ENCODE measurements at places on chromosomes 7 and 10. TPM values are rescaled to one million over a fixed set of nuclear protein-coding genes. Genes with fewer than 3 reads are reported as not detected.

DNA sequence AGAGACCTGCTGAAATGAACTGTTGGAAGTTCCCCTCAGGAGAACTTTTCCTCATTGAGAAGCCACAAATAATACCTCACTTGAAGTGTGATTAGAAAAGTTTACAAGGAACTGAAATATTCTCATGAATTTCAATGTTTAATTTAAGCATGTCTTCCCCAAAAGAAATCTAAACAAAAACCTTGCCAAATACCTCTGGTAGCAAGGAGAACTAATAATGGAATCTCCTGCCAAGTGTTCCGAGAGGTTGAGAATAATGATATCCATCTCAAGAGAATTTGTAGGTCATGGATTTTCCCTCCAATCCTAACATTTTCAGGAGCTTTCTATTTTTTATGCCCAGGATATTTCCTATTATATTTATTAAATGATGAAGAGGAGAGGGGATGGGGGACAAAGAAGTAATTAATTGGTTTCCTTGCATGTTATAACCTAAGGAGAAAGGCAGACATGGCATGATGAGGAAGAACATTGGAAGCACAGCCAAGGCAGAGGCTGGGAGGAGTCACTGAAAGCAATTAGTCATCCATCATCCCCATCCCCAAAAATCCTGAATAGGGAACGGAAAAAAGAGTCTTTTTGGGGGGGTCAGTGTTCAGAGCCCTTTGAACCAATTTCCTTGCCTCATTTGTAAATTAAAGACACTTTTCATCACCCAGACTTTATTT is 93.6 kb upstream of the IL6 start:
- DNase-seq = no peak

- no peak for DNase-seq
Measured at GRCh38 chr7:134461916-134462315, 3.0 kb upstream of the AKR1B1 start.

DNA sequence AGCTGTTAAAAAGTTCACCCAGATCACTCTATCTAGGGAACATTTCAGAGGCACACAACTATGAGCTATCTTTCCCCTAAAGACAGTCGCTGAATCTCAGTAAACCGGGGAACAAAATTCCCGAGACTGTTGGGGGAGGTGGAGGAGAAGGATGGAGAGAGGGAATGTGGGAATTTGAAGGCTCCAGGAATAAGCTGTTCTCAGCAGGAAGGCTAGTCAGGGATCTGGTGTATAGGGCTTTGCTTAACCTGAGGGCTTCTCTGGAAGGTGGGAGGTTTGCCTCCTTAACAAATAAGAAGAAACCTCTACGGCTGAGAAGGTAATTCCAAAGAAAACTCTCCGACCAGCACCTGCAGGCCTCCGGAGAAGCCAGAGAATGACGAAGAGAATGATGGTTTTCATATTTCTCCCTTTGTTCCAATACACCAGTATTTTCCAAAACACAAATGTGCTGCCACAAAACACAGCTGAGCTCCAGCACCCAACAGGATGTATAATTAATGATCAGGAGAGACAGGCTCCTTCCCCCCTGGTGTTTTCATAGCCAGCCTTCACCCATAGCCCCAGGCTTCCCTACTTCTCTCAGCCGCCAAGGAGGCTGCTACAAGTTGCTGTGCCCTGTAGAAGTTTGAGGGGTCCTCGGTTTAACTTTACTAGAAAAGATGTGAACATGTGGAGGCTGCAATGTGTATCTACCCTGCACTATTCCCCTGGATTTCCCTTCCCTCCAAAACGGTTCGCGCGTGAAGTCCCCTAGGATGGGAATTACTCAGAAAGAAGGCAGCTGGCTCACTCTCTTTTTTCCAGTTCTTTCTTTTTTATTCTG is 2.0 kb downstream of the KCNMA1 start:
- DNase-seq = no peak

- no peak for DNase-seq
Measured at GRCh38 chr10:55742487-55742886, 618.6 kb downstream of the ZWINT start.

The EPDR1 gene
- 46.3 TPM for total RNA-seq

GRCh38 chr10:43075612-43076003 is 1.3 kb upstream of the RET start:
- DNase-seq = no peak

The SFTPA1 gene
- total RNA-seq = not detected

DNA sequence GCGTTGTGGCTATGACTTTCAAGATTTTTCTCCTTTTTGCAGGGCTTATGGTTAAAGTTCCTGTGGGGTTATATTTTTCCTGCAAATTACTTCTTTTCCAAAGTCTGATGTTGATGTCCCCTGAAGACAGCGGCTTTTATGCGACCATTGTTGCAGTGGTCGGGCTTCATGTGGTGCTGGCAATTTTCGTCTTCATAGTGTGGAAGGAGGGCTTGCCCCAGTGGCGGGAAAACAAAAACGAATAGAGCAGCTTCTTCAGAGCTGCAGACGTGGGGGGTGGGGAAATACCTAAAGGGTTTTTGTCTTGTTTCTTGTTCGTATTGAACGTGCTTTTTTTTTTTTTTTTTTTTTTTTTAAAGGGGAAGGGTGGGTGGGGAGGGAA is 53.8 kb downstream of the MCMBP start:
- DNase-seq = no peak

DNA sequence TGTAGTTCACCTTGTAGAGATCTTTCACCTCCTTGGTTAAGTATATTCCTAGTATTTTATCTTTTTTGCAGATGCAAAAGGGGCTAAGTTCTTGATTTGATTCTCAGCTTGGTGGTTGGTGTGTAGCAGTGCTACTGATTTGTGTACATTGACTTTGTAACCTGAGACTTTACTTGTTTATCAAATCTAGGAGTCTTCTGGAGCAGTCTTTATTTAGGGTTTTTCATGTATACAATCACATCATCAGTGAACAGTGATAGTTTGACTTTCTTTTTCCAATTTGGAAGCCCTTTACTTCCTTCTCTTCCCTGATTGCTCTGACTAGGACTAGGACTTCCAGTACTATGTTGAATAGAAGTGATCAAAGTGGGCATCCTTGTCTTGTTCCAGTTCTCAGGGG is 33.8 kb downstream of the GPR22 start:
- DNase-seq = no peak

The MGMT gene
- total RNA-seq = 15.8 TPM

DNA sequence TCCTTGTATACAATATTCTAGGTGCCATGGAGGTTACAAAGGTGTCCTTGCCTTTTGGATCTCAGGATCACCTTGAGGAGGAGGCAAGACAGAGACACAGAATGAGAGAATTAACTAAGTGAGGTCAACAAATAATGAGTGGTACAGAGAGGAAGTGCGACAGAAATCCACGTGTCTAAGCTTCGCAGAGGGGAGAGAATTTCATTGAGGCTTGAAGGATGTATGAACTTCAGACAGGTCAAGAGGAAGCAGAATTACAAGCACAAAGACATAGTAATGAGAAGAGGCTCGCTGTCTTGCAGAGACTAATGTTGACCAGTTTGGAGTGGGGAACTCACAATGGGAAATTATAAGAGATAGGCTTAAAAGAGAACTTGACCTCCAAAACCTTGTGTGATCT is 308.7 kb downstream of the FRMD4A start:
- DNase-seq = no peak

GRCh38 chr7:139798221-139798620 is 20.4 kb upstream of the HIPK2 start:
- no peak for DNase-seq

The DOCK4 gene
- total RNA-seq = 40.9 TPM

GRCh38 chr7:148147438-148147837 is 443.1 kb upstream of the C7orf33 start:
- no peak for DNase-seq

DNA sequence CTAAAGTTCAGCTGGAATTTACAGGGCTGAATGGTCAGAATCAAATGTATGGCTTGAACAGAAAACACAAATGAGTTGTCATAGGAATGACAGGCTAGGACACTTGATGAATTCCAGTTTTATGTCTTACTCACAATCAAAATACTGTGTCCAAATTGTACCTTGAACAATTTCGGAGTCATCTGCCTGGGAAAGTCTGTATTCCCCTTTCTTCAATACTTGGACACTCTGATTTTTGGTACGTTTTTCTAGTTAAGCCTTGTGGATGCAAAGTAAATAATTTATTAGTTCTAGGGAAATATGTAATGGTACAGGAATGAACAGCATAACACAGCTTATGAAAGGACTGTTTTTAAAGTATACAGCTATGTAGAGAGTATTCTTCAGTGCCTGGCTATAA is 100.4 kb downstream of the ITGB8 start:
- DNase-seq = no peak

DNA sequence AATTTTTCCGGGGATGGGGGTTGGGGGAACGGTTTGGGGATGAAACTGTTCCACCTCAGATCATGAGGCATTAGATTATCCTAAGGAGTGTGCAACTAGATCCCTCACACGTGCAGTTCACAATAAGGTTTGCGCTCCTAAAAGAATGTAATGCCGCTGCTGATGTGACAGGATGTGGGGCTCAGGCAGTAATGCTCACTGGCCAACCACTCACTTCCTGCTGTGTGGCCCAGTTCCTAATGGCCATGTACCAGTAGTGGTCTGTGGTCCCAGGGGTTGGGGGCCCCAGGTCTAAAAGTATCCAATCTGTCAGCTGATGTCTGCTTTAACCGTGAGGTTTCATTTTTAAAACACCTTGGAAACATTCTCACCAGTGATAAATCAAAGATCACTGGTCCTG is 2.2 kb downstream of the STN1 start:
- no peak for DNase-seq

The UTF1 gene
- total RNA-seq = not detected

The LIPF gene
- total RNA-seq = not detected

- DNase-seq = no peak
Measured at GRCh38 chr10:129960481-129961156, 3.5 kb downstream of the EBF3 start.

GRCh38 chr10:76479103-76479790 is 1047.8 kb downstream of the LRMDA start:
- DNase-seq = no peak

GRCh38 chr10:133420579-133420978 is 3.8 kb downstream of the SPRN start:
- no peak for DNase-seq

The TRUB1 gene
- total RNA-seq = 5.2 TPM

GRCh38 chr10:44293842-44294241 is 91.1 kb downstream of the CXCL12 start:
- no peak for DNase-seq

- DNase-seq = no peak
Measured at GRCh38 chr7:119270644-119271043, 1002.3 kb upstream of the KCND2 start.

DNA sequence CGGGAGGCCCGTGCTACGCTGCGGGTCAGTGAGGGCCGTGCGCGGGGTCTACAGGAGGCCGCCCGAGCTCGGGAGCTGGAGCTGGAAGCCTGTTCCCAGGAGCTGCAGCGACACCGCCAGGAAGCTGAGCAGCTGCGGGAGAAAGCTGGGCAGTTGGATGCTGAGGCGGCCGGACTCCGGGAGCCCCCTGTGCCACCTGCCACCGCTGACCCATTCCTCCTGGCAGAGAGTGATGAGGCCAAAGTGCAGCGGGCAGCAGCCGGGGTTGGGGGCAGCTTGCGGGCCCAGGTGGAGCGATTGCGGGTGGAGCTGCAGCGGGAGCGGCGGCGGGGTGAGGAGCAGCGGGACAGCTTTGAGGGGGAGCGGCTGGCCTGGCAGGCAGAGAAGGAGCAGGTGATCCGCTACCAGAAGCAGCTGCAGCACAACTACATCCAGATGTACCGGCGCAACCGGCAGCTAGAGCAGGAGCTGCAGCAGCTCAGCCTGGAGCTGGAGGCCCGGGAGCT is 7.0 kb downstream of the LZTS2 start:
- DNase-seq = no peak

DNA sequence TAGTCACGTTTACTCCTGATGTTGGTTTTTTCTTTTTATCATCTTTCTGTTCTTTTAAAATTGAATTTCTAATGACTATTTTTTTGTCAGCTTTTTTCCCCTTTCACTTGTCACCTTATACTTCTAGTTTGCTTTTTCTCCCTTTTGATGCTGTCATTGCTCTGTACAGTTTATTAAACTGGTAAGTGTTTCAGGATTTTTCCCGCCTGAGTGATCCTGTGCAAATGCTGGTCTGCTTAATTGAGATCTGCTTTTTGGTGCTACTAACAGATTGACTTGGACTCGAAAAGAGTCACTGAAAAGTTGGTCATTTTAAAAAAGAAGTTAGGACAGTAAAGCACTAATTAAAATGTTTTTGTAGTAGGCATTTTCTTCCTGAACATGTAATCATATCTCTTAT is 95.2 kb downstream of the PHTF2 start:
- no peak for DNase-seq

The PTN gene
- total RNA-seq = 10.3 TPM
